WTC11 (cell line): ENCODE measurements at places on chromosomes 3 and 15.

DNA sequence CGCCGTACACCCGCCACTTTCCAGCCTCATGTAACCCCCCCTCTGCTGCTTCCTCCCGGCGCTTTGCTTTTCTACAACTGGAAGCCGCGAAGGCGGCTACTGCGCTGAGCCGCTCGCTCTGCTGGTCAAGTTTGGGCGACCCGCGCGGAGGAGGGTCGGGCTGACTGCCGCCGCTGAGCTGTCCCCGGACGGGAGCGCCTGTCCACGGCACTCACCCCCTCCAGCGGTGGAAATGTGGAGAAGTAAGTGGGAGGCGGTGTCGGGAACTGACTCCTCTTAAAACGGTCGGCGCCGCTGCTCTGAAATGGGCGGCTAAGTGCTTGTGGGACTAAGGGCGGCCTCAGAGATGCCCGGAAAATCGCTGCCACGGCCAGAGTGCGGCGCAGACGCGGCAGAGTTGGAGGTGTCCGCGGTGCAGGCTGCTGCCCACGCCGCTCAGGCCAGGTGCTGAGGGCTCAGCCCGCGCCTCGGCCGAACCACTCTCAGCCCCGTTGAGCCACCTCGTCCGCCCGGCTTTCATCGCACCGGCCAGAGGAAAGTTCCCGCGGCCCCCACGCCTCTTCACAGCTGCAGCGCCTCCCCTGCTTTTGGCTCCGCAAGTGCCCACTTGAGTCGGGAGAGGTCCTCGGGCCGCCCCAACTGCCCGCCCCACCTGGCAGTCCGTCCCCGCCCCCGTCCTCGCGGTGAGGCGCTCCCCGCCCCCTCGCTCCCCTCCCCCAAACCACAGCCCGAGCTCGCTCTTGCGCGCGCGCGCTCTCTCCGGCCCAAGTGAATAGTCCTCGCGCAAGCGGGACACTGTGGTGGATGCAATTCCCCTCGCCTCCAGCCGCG lies at the start of gene EPHA6:
Gene EPHA6, plus strand, starts transcription at position 775 of the 831 bp plus-strand sequence.
- DNase-seq = peak; percentile 62

- no peak for DNase-seq
These were observed 47.2 kb upstream of the SMAD6 start for GRCh38 chr15:66654739-66655375.

DNA sequence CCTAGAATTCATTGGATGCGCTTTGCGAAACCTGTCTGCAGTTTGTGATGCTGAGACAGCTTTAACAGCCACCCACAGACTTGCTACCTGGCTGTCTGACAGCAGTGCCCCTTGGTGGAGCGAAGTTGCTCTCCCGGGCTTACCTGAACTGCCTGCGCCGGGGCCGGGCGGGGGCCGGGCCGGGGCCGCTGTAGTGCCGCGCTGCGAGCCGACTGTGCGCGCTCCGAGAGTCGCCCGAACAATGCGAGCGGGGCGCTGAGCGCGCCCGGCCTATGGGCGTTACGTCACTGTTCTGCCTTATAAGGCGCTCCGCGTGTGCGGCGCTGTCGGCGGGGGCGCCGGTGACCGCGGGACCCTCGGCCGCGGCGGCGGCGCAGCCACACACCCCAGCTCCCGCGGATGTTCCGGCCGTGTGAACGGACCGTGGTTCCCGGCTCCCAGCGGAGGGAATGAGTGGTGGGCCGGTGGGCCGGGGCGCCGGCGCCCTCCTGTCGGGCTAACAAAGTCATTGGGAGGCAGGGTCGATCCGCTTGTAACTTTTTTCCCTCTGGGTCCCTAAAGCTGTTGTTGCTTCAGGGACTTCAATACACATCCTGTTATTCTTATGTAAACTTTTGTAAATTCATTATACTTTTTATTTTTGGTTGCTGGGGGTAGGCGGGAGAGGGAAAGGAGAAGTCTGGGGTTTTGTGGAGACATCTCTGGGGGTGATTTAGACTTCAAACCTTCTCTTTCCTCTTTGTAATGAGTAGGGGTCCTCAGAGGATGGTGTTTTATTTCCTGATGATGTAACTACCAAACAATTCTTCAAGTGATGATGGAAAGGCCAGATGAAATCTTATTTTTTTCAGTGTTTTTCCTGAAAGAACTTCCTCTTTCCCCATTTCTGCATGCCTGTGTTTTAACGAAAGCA lies 58.5 kb downstream of the CMSS1 start:
- DNase-seq = peak; percentile 91

- DNase-seq = no peak
These were observed 64.7 kb downstream of the ARRDC4 start for GRCh38 chr15:98025237-98025636.

GRCh38 chr3:18069568-18069967 lies 327.1 kb upstream of the TBC1D5 start:
- no peak for DNase-seq

GRCh38 chr3:198093112-198093679 lies 133.2 kb downstream of the LMLN start:
- DNase-seq = no peak

GRCh38 chr3:119762876-119763275 lies 19.0 kb upstream of the NR1I2 start:
- DNase-seq = no peak

DNA sequence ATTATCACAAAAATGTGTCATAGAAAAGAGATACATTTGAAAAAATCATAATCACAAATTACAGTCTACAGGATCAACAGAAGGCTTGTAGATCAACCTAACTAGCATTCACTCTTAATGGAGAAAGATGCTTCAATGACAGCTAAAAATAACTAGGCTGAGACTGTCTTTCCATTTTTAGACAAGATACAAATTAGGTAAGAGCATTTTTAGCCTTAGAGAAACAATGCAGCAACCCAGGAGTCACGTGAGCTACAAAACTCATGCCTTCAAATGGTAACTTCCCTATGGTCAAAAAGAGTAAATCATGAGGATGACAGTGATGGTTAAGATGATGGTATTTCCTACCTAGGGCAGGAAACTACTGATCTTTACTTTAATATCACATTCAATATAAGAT lies 415.4 kb downstream of the MAGI1 start:
- no peak for DNase-seq
